Activated CD4-positive, alpha-beta T cell treated with anti-CD3 and anti-CD28 coated beads, Interleukin-2, amount 10 ng/mL, durations not matched to agents 24 days and 14 days (primary cell): ENCODE measurements at places on chromosomes 2 and 18. TPM values are rescaled to one million over a fixed set of nuclear protein-coding genes. Genes with fewer than 3 reads are reported as not detected.

Gene TUBA3D
- not detected in 2 replicates for total RNA-seq

Gene SCN9A
- total RNA-seq = not detected in 2 replicates

DNA sequence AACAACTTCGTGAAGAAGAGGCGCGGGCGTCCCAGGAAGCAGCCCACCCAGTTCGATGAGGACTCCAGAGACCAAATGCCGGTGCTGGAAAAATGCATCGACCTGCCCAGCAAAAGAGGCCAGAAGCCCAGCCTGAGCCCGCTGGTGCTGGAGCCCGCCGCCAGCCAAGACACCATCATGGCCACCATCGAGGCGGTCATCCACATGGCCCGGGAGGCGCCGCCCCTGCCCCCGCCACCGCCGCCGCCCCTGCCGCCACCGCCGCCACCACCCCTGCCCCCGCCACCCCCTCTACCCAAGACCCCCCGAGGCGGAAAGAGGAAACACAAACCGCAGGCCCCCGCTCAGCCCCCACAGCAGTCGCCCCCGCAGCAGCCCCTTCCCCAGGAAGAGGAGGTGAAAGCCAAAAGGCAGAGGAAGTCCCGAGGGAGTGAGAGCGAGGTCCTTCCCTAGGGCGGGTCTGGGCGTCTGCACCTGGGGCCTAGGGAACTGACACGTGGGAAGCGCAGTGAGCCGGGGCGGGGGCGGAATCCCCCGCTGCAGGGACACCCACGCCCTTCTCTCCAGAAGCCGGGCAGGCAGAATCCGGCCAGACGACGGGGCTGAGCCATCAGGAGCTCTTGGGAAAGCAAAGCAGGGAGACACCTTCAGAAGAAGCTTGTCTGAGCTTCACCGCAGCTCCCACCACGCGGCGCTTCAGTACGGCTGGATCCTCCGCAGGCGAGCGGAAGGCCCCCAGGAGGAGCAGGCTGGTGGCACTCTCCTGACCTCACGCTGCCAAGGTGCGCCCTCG is 382.8 kb downstream of the SETBP1 start:
- DNase-seq = no peak

- no peak for DNase-seq
Observed at GRCh38 chr2:140988597-140988996, 1142.2 kb downstream of the LRP1B start.

- no peak for DNase-seq
Observed at GRCh38 chr18:26464128-26465011, 84.0 kb downstream of the KCTD1 start.

GRCh38 chr2:24827321-24828237 is 34.4 kb downstream of the CENPO start:
- DNase-seq = peak; percentile 92
